Activated CD4-positive, alpha-beta T cell treated with anti-CD3 and anti-CD28 coated beads, Interleukin-2, amount 10 ng/mL, durations not matched to agents 24 days and 14 days (primary cell): ENCODE measurements at places on chromosomes 1 and 21.

- H3K36me3 ChIP-seq = no peaks in the 10 kb centered on the region
- DNase-seq = peak; percentile 73
- H3K27ac ChIP-seq = no peak overlapping the region
Observed at GRCh38 chr1:64019818-64020217, 183.6 kb upstream of the UBE2U start.

DNA sequence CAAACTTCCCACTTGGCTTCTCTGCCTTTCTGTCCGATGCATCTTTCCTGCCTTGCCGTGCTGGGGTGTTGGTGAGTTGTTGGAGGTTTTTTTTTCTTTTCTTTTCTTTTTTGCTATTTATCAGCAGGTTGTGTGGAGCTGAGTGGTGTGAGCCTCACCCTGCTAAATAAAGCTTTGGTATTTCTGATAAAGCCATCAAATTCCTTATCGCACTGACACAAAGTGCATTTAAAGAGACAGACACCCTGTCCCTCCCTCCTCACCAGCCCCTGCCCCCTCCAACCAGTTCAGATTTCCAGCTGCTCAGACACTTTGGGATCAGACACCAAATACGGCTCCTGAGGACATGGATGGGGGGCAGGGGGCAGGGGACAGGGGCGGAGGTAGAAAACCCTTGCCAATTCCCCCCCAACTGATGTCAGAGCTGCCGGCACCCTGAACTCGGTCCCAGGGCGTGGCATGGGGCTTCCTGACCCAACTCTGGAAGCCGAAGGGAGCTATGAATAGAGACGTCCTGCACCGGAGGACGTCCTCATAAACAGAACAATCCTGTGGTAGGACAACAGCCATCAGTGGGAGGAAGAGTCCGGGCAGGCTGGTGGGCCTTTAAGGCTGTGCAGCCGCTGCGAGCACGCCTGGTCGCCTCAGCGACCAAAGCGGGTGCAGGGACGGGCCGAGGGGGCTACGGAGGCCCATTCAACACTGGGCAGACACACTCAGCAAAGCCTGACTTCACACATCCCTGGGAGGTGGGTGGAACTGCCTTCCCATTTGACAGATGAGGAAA lies 79.0 kb downstream of the CASZ1 start:
- no peaks in the 10 kb centered on the region for H3K36me3 ChIP-seq
- DNase-seq = no peak
- no peak overlapping the region for H3K27ac ChIP-seq
- peaks cover 4% of the 10 kb centered on the region for H3K27me3 ChIP-seq
- no peaks in the 10 kb centered on the region for H3K4me1 ChIP-seq
- no peak overlapping the region for H3K4me3 ChIP-seq

GRCh38 chr21:45809421-45809820 lies 165.9 kb downstream of the PCBP3 start:
- no peak overlapping the region for H3K4me3 ChIP-seq
- H3K4me1 ChIP-seq = no peaks in the 10 kb centered on the region
- peaks cover 3% of the 10 kb centered on the region for H3K27me3 ChIP-seq
- H3K27ac ChIP-seq = no peak overlapping the region

DNA sequence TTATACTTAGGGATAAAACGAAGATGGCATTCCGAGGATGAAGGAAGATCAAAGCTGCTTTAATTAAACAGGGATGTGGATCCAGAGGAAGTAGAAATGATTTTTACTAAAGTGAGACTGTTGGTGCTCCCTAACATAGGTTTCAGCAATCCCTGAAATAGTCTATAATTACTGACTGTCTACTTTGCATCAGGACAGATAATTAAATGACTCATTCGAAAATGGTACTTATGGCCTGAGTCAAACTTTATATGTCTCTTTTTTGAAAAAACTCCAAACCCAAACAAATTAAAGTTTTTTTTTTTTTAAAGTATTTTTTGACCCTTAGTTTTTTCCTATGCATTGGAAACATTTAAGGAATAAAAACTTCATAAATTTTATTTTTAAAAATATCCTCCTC lies 90.3 kb downstream of the LYST start:
- peaks cover 3% of the 10 kb centered on the region for H3K4me1 ChIP-seq
- no peaks in the 10 kb centered on the region for H3K27me3 ChIP-seq
- no peak overlapping the region for H3K27ac ChIP-seq
- DNase-seq = no peak
- no peak overlapping the region for H3K4me3 ChIP-seq

DNA sequence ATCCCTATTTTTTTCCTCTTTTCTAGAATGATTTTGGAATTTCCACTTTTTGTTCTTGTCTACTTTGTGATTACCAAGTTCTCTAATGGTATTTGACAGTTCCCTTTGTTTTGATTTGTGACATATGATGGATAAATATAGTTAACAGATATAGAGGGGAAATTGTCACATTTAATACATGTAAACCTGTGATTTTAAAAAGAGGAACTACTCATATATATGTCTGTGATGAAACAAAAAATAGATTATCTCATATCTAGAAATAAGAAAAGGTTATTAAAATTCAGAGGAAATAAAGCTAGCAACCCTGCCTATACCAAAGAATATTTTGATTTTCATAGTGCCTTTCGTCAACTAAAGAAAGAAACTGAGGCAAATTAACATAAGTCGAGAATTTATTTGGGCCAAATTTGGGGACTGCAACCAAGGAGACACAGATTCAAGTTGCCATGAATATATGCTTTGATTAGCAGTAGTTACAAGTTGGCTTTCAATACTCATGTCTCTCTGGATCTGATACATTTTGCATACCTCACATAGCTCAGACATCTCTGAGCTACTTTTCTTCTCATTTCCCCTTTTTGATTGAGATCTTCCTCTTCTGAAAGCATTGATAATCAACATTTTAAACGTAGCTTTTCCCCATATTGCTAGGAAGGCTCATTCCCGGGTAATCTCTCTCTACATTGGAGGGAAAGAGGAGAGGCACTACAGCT lies 15.6 kb upstream of the C21orf91 start:
- H3K27me3 ChIP-seq = peaks cover 5% of the 10 kb centered on the region
- no peaks in the 10 kb centered on the region for H3K4me1 ChIP-seq
- no peak for DNase-seq

- peaks cover 3% of the 10 kb centered on the region for H3K36me3 ChIP-seq
- DNase-seq = no peak
- H3K4me3 ChIP-seq = no peak overlapping the region
Observed at GRCh38 chr1:234884006-234884405, 244.6 kb downstream of the TOMM20 start.

DNA sequence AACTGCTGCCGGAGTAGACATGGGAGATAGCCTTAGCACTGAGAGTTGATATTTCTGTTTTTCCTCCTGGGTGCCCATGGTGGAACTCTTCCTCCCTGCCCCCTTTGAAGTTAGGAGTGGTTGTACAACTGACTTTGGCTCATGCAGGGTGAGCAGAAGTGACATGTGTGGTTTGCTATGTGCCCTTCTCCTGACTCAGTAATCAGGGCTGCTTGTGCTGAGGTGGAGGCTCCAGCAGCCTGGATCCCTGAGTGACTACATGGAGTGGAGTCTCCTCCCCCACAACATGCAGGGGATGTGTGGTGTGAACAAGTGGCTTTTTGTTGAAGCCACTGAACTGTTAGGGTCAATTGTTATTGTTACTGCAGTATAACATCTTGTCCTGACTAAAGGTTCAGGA lies 261.6 kb downstream of the CAMTA1 start:
- H3K4me1 ChIP-seq = no peaks in the 10 kb centered on the region
- H3K27me3 ChIP-seq = no peaks in the 10 kb centered on the region
- DNase-seq = no peak
- H3K27ac ChIP-seq = no peak overlapping the region
- no peak overlapping the region for H3K4me3 ChIP-seq

DNA sequence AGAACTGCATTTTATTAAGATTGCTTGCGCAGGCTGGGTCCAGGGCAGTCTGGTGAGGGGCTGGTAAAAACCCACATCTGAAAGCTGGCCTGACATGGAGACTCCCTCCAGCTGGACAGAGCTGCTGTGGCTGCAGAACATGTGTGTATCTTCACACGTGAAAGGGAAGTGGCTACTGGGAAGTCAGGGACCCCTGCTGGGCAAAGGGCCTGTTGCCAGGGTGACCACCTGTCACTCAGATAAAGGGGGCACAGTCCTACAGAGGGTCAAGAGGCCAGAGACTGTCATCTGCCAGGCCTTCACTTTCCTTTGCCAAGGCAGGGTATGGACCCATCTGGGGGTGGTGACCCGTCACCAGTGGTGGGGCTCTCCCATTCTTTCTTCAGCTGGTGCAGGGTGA lies 17.5 kb downstream of the NKAIN1 start:
- no peaks in the 10 kb centered on the region for H3K4me1 ChIP-seq
- no peak overlapping the region for H3K27ac ChIP-seq
- DNase-seq = no peak
- H3K27me3 ChIP-seq = no peaks in the 10 kb centered on the region

DNA sequence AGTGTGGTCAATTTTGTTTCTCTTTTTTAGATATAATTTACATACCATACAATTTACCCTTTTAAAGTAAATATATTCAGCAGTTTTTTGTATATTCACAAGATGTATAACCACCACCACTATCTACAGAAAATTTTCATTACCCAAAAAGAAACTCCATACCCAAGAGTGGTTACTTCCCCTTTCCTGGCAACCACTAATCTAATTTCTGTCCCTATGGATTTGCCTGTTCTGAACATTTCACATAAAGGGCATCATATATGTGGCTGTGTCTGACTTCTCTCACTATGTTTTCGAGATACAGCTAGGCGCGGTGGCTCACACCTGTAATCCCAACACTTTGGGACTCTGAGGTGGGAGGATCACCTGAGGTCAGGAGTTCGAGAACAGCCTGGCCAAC lies 13.6 kb downstream of the PACC1 start:
- H3K27me3 ChIP-seq = no peaks in the 10 kb centered on the region
- peaks cover 60% of the 10 kb centered on the region for H3K36me3 ChIP-seq
- H3K4me1 ChIP-seq = peaks cover 8% of the 10 kb centered on the region
- no peak overlapping the region for H3K4me3 ChIP-seq
- no peak for DNase-seq
- no peak overlapping the region for H3K27ac ChIP-seq

DNA sequence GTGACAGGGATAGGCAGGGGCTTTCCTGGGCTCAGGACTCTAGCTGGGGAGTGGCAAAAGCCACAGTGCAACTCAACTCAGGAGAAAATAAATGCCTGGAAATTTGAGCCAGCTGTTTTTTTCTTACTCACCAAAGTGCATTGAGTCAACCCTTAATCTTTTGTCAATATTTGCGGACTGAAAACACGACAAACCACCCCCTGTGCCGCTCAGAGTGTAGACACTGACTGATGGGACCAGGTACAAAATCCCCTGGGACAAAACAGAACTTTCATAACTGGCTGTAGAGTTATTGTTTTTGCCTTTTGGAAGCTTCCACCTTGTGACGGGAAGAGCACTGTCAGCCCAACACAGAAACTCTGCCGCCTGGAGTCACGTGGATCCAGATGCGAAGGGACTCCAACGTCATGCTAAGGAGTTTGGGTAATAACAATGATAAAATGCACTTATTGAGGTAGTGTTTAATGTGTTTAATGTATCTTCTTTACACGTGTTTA lies 164.6 kb downstream of the PLPP3 start:
- no peak overlapping the region for H3K27ac ChIP-seq
- H3K36me3 ChIP-seq = no peaks in the 10 kb centered on the region
- H3K4me1 ChIP-seq = no peaks in the 10 kb centered on the region
- no peaks in the 10 kb centered on the region for H3K27me3 ChIP-seq

DNA sequence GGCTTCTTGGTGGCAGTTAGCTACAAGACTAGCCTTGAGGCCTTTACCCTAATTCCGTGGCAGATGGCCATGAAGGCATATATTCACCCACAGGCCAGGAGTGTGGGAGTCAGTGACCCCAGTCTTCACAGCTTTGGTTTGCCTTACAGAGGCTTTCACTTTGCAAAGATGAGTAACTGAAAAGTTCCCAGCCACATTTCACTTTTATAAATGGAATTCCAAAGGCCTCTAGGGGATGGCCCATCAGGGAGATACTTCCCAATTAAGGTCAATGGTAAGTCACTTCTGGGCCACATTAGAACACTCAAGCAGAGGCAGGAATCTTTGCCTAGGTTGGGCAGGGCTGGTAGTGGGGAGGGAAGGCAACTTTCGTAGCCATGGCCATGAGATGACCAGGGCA lies 13.1 kb upstream of the HEYL start:
- H3K4me1 ChIP-seq = peaks cover 10% of the 10 kb centered on the region
- peaks cover 7% of the 10 kb centered on the region for H3K27me3 ChIP-seq
- DNase-seq = no peak
- H3K4me3 ChIP-seq = no peak overlapping the region

GRCh38 chr1:60126723-60127122 lies 53.2 kb upstream of the C1orf87 start:
- H3K4me1 ChIP-seq = no peaks in the 10 kb centered on the region
- no peaks in the 10 kb centered on the region for H3K27me3 ChIP-seq
- no peak overlapping the region for H3K4me3 ChIP-seq
- DNase-seq = no peak

- peak; percentile 69 for DNase-seq
- no peaks in the 10 kb centered on the region for H3K36me3 ChIP-seq
- no peak overlapping the region for H3K27ac ChIP-seq
- H3K4me1 ChIP-seq = peaks cover 9% of the 10 kb centered on the region
- H3K4me3 ChIP-seq = peak overlapping the region; percentile 30
- H3K27me3 ChIP-seq = no peaks in the 10 kb centered on the region
Observed at GRCh38 chr1:45051005-45051772, 39.1 kb downstream of the UROD start.

GRCh38 chr1:156433602-156434001 lies 64.6 kb downstream of the RHBG start:
- peaks cover 91% of the 10 kb centered on the region for H3K27me3 ChIP-seq
- H3K27ac ChIP-seq = no peak overlapping the region

GRCh38 chr1:162128693-162129356 lies 59.3 kb downstream of the NOS1AP start:
- H3K27me3 ChIP-seq = peaks cover 35% of the 10 kb centered on the region
- no peaks in the 10 kb centered on the region for H3K36me3 ChIP-seq
- no peak overlapping the region for H3K4me3 ChIP-seq
- no peak for DNase-seq
- no peak overlapping the region for H3K27ac ChIP-seq

- no peak overlapping the region for H3K27ac ChIP-seq
- no peaks in the 10 kb centered on the region for H3K27me3 ChIP-seq
- H3K4me1 ChIP-seq = no peaks in the 10 kb centered on the region
- H3K36me3 ChIP-seq = no peaks in the 10 kb centered on the region
- DNase-seq = no peak
Observed at GRCh38 chr1:202593845-202594244, 116.4 kb downstream of the SYT2 start.

GRCh38 chr1:16907870-16908758 lies 12.3 kb downstream of the RNU1-2 start:
- peaks cover 3% of the 10 kb centered on the region for H3K36me3 ChIP-seq
- no peak overlapping the region for H3K4me3 ChIP-seq
- H3K4me1 ChIP-seq = peaks cover 22% of the 10 kb centered on the region
- DNase-seq = no peak

- H3K27ac ChIP-seq = no peak overlapping the region
- no peak for DNase-seq
- H3K4me1 ChIP-seq = peaks cover 1% of the 10 kb centered on the region
- H3K4me3 ChIP-seq = no peak overlapping the region
Observed at GRCh38 chr1:213772128-213773063, 215.4 kb upstream of the PROX1 start.

DNA sequence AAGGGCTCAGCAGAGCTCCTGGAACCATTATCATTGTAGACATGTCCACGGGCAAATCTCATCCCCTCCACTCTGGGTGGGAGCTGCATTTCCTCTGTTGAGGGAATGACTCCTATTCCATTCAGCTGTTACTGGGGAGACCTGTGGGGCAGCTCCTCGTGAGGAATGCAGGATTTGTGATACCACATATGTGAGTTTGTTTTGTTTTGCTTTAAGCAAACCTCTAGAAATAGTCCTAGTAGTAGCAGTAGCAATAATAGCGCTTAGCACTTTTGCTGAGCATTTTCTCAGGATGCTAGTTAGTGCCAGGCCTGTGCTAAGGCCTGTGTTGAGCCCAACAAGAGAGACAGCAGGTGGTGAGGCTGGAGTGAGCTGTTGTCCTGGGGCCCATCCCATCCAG lies 10.8 kb downstream of the OLIG1 start:
- DNase-seq = no peak
- H3K27ac ChIP-seq = no peak overlapping the region
- H3K4me3 ChIP-seq = no peak overlapping the region
- H3K36me3 ChIP-seq = no peaks in the 10 kb centered on the region
